Thymus (tissue), 14 donors: ENCODE measurements at places on chromosomes 12 and 14. TPM values are rescaled to one million over a fixed set of nuclear protein-coding genes. Genes with fewer than 3 reads are reported as not detected.

DNA sequence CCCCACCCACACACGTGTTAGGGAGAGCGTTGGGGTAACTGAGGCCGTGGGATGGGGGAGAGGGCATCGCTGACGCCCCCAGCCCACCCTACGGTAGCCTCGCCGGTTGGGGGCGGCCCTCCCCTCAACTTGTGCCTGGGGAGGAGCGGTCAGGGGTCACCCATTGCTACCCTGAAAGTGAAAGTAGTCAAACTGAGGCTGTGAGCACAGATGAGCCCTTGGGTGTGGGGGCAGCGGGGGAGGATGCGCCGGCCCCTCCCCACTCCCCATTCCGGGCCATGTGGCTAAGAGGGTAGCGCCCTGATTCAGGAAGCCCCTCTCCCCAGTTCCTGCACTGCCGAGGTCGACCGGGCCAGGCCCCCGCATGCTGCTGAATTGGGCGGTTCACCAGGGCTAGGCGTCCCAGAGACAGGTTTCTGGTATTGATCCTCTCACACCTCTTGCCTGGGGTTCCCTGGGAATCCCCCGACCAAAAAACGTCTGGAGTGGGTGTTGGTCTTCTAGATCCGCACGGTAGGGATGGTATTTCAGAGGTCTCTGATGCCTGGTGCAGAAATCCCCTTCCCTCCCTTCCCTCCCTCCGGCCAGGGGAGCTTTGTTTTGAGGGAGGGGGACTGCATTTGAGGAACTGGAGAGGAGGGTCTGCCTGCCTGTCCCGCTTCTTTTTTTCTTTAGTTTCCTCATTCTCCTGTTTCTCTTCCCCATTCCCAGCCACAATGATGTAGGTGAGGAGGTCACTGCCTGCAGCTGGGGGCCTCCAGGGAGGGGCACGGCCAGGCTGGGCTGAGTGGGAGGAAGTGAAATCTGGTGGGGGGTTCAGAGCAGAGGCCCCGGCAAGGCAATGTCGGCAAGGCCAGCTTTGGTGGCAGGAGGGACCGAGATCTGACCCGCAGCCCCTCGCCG is 1.0 kb downstream of the SH2B3 start:
- peak overlapping the region; percentile 88 for H3K4me3 ChIP-seq
- H3K36me3 ChIP-seq = peaks cover 3% of the 10 kb centered on the region
- peaks cover 17% of the 10 kb centered on the region for H3K27me3 ChIP-seq
- peak overlapping the region; percentile 91 for H3K27ac ChIP-seq

ARMH4 gene
- total RNA-seq = 1.6 TPM

DNA sequence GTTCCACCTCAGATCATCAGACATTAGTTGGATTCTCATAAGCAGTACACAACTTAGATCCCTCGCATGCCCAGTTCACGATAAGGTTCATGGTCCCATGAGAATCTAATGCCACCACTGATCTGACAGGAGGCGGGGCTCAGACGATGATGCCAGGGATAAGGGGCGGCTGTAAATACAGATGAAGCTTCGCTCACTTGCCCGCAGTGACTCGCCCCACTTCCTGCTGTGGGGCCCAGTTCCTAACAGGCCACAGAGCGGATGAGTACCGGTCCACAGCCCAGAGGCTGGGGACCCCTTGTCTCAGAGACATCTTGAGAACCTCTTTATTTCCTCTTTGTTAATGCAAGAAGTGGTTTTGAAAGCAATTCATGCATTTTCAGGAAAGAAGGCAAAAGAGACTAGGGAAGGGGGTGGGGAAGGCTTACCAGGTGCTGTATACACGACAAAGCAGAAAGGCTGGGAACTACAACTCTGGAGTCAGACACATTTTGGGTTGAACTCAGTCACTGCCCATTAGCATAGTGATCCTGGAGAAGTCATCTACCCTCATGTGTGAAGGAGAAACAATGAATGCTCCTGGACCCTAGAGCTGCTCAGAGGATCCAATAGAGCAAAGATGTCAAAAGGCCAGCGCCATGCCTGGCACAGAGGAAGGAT is 68.7 kb downstream of the EID3 start:
- peaks cover 15% of the 10 kb centered on the region for H3K4me1 ChIP-seq
- H3K4me3 ChIP-seq = no peak overlapping the region
- no peak overlapping the region for H3K27ac ChIP-seq
- no peaks in the 10 kb centered on the region for H3K27me3 ChIP-seq

OR4Q3 gene
- total RNA-seq = not detected

- no peaks in the 10 kb centered on the region for H3K36me3 ChIP-seq
- no peak for DNase-seq
- no peak overlapping the region for H3K4me3 ChIP-seq
- no peaks in the 10 kb centered on the region for H3K4me1 ChIP-seq
- no peak overlapping the region for H3K27ac ChIP-seq
These were observed 19.4 kb upstream of the KRT18 start for GRCh38 chr12:52929538-52929937.

GRCh38 chr14:90905531-90905930 is 89.3 kb upstream of the TTC7B start:
- H3K36me3 ChIP-seq = no peaks in the 10 kb centered on the region
- no peaks in the 10 kb centered on the region for H3K4me1 ChIP-seq
- no peak overlapping the region for H3K27ac ChIP-seq
- H3K4me3 ChIP-seq = no peak overlapping the region
- DNase-seq = no peak

- peaks cover 20% of the 10 kb centered on the region for H3K4me1 ChIP-seq
- H3K36me3 ChIP-seq = no peaks in the 10 kb centered on the region
- peak within 1 kb of the TSS; percentile 58 for H3K4me3 ChIP-seq
These were observed at the start of gene ESR2 for GRCh38 chr14:64293976-64294671. ESR2 (minus strand) TSS chr14:64294371; CDS start chr14:64282985, 11,386 bp downstream.

- H3K36me3 ChIP-seq = no peaks in the 10 kb centered on the region
- DNase-seq = no peak
- no peak overlapping the region for H3K4me3 ChIP-seq
- H3K27ac ChIP-seq = no peak overlapping the region
- H3K27me3 ChIP-seq = no peaks in the 10 kb centered on the region
These were observed 92.2 kb downstream of the PIWIL1 start for GRCh38 chr12:130429656-130430505.

- no peaks in the 10 kb centered on the region for H3K4me1 ChIP-seq
- H3K36me3 ChIP-seq = no peaks in the 10 kb centered on the region
- H3K27me3 ChIP-seq = no peaks in the 10 kb centered on the region
- DNase-seq = no peak
These were observed 12.0 kb upstream of the SINHCAF start for GRCh38 chr12:31337952-31338351.

MYO1H gene
- total RNA-seq = under 0.01 TPM

PROX2 gene
- total RNA-seq = 0.14 TPM

DRAM1 gene
- total RNA-seq = 8.2 TPM

GRCh38 chr14:65922142-65922541 is 509.6 kb downstream of the FUT8 start:
- H3K27ac ChIP-seq = no peak overlapping the region
- no peak for DNase-seq
- no peaks in the 10 kb centered on the region for H3K4me1 ChIP-seq

SOX5 gene
- total RNA-seq = 2.0 TPM

TIMELESS gene
- total RNA-seq = 15.8 TPM

DNA sequence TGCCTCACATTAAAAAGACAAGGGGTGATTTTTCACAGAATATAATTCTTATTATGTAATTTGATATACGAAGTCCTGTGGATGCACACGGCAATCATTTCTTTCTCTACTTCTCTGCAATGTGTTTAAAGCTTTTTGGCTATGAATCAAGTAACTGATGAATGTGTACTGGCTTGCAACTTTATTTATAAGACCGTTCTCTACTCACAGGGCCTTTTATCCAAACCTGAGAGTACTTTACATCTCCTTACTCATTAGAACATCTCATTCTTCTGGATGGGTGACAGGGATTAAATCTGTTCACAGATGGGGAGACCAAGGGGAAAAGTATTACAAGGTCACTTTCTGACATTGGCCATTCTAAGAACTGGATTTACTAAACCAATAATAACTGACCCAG is 215.8 kb upstream of the DIO2 start:
- H3K4me1 ChIP-seq = no peaks in the 10 kb centered on the region
- no peak overlapping the region for H3K4me3 ChIP-seq
- no peaks in the 10 kb centered on the region for H3K36me3 ChIP-seq
- no peak overlapping the region for H3K27ac ChIP-seq
- DNase-seq = no peak

PPP4R4 gene
- total RNA-seq = 0.24 TPM

MSRB3 gene
- 1.1 TPM for total RNA-seq

- no peak overlapping the region for H3K27ac ChIP-seq
- H3K27me3 ChIP-seq = no peaks in the 10 kb centered on the region
- H3K36me3 ChIP-seq = no peaks in the 10 kb centered on the region
- DNase-seq = no peak
- H3K4me1 ChIP-seq = peaks cover 9% of the 10 kb centered on the region
These were observed 5.5 kb upstream of the CCDC85C start for GRCh38 chr14:99609245-99610170.

- no peak overlapping the region for H3K27ac ChIP-seq
- DNase-seq = no peak
- H3K27me3 ChIP-seq = no peaks in the 10 kb centered on the region
- H3K4me3 ChIP-seq = no peak overlapping the region
- H3K36me3 ChIP-seq = peaks cover 13% of the 10 kb centered on the region
These were observed 34.8 kb downstream of the CRACR2A start for GRCh38 chr12:3718100-3718499.

- no peak overlapping the region for H3K4me3 ChIP-seq
- no peaks in the 10 kb centered on the region for H3K27me3 ChIP-seq
- H3K4me1 ChIP-seq = no peaks in the 10 kb centered on the region
- no peak for DNase-seq
- no peak overlapping the region for H3K27ac ChIP-seq
- no peaks in the 10 kb centered on the region for H3K36me3 ChIP-seq
These were observed 380.9 kb downstream of the TMEM121 start for GRCh38 chr14:105907276-105907675.

ANKRD9 gene
- 2.2 TPM for total RNA-seq

DNA sequence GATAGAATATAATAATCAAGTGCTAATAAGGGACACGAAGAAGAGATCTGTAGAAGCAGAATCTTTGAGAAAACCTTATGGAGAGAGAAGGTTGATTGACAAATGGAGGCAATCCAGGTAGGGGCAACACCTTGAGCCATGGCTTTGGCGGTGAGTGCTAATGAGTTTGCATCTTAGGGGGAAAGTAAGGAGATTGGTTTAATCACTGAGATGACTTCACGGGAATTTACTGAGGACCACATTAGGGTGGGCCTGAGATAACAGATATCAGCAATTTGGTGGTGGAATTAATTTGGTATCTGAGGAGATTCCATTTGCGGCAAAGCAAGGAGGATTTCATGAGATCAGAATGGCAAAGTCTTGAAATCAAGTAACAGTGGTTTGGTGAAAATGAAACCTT is 1.8 kb upstream of the LARP4 start:
- H3K27me3 ChIP-seq = no peaks in the 10 kb centered on the region
- no peak for DNase-seq
- H3K4me3 ChIP-seq = no peak overlapping the region

DTX1 gene
- total RNA-seq = 4.4 TPM

- no peaks in the 10 kb centered on the region for H3K27me3 ChIP-seq
- DNase-seq = no peak
- no peaks in the 10 kb centered on the region for H3K36me3 ChIP-seq
- no peaks in the 10 kb centered on the region for H3K4me1 ChIP-seq
- H3K4me3 ChIP-seq = no peak overlapping the region
- no peak overlapping the region for H3K27ac ChIP-seq
These were observed 127.3 kb upstream of the PWP1 start for GRCh38 chr12:107558141-107558815.
